ENCODE measurements at places on chromosomes 1 and 21. TPM values are rescaled to one million over a fixed set of nuclear protein-coding genes. Genes with fewer than 3 reads are reported as not detected.

The LRRC53 gene
- 0.06 TPM for total RNA-seq

The MYBPH gene
- total RNA-seq, result not detected

The OR14C36 gene
- not detected for total RNA-seq

The RIPK4 gene
- total RNA-seq, result 0.10 TPM

The TP73 gene
- not detected for total RNA-seq

The EDN2 gene
- 0.37 TPM for total RNA-seq

The AUNIP gene
- total RNA-seq, result 1.5 TPM

The TDRD5 gene
- total RNA-seq, result not detected

- peak; percentile 46 for DNase-seq
Measured at GRCh38 chr1:93433407-93433961, 14.4 kb upstream of the FNBP1L start.

DNA sequence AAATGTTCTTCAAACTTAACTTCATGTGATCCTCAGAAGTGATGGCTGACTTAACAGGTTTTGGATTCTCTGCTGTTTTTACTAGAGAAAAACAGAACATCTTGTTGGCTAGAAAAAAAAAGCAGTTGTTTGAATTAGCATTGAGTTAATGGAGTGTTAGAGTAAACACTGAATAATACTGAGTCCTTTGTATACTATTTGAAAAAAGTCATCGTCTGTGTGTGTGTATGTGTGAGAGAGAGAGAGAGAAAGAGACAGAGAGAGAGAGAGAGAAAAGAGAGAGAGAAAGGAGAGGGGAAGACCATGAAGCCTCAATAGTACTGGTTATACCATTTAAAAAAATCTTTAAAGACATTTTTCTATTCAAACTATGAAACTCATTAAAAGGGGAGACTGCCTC lies 10.4 kb downstream of the ZNF697 start:
- no peak for DNase-seq

DNA sequence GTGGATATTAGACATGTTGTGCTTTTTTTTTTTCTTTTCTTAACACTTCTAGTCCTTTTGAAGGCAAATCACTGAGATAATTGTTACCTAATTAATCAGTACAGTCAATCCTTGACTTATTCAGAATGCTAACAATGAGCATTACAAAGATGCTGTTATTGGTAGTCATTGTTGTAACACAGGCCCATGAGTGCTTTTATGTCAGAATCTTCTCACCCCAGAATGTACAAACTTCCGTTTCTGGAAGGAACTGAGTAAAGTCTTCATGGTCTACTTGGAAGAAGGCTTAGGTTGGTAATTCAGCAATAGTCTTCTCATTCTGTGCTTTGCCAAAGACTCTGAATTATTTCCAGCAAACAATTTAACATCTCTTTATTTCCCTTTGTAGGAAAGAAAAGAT lies 3.1 kb downstream of the KCNK1 start:
- DNase-seq, result no peak

GRCh38 chr1:167342846-167343245 lies 122.2 kb downstream of the POU2F1 start:
- no peak for DNase-seq

DNA sequence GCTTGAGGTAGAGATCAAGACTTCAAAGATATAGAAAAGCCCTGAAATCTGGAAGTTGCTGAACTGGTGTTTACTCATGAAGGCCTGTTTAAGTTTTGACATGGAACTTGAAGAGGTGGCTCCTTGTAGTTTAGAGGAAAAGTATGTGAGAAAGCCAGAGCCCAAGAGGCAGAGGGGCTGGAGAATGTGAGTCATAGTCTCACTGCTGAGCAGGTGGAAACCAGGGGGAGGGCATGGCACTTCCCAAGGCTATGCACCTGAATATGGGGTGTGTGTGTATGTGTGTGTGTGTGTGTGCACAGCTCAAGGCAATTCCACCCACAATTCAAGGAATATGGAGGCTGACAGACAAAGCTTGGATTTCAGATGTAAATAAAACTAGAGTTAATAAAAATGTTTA lies 46.8 kb upstream of the C1orf198 start:
- DNase-seq, result no peak

- DNase-seq, result no peak
Measured at GRCh38 chr1:157704878-157705277, 4.3 kb upstream of the FCRL3 start.

- no peak for DNase-seq
Measured at GRCh38 chr21:38315122-38315521, 58.3 kb downstream of the KCNJ15 start.

- peak; percentile 27 for DNase-seq
Measured at GRCh38 chr1:202235856-202236837, 42.5 kb downstream of the LGR6 start.

DNA sequence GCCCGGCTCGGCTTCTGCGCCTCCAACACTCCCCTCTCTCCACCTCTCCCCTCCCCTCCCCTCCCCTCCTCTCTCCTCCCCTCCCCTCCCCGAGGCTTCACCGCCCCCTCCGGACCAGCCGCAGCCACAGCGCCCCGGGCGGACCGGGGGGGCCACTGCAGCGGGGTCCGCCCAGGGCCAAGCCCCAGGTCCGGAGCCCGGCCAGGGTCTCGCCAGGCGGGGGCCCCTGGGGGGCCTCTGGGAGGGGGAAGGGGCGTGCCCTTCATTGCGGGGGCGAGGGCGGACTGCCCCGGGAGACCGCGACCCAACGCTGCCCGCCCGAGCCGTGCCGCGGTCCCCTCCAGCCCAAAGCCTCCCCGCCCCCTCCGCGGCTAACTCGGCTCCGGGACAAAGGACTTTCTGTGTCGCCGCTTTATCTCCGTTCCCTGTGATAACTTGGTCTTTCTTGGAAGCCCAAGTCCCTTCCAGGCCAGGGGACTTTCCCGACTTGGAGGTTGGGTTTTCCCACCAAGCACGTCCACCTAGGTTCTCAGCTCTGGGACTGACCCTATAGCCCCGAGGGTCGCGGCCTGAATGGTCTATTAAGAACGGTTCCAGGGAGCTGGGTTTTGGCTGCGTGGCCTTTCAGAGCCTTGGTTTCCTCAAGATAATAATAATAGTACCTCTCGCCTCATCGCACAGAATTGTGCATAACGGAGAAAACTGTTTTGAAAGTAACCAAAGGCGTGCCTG lies at the start of gene UBQLN4:
Gene UBQLN4, minus strand, starts transcription at position 31 of the 732 bp plus-strand sequence. CDS start 97 bp downstream, outside the sequence.
- peak; percentile 91 for DNase-seq

DNA sequence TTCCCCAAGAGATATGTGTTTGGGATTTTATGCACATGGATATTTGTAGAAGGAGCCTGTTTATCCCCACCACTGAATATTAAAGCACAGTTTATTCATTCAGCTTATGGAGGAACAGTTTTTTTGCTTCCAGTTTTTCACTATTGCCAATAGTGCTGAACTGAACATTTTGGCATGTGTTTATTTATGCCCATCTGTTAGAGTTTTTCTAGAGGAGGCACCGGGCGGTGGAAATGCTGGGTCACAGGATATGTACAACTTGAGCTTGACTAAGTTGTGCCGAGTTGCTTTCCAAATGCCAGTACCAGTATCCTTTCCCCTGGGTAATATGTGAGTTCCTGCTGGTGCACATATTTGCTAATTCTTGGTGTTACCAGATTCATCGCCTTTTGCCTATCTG lies 111.3 kb downstream of the GREM2 start:
- DNase-seq, result no peak

- no peak for DNase-seq
Measured at GRCh38 chr1:93965888-93966287, 56.7 kb upstream of the GCLM start.

GRCh38 chr1:41333146-41333784 lies 28.0 kb upstream of the FOXO6 start:
- DNase-seq, result no peak

DNA sequence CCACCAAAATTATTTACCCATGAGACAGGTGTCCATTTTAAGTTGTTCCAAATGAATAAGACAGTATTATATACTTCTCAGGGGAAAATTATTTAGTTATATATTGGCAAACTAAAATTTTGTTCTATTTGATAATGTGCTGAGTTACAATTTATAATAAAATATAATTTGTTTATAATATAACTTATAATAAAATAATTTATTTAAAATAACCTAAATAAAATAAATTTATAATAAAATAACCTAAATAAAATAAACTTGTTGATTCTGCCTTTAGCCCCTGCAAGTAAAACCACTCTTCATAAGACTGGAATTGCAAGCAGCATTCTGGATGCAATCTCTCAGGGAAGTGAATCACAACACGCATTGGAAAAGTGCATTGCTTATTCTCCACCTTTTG lies 69.6 kb downstream of the RAVER2 start:
- no peak for DNase-seq

DNA sequence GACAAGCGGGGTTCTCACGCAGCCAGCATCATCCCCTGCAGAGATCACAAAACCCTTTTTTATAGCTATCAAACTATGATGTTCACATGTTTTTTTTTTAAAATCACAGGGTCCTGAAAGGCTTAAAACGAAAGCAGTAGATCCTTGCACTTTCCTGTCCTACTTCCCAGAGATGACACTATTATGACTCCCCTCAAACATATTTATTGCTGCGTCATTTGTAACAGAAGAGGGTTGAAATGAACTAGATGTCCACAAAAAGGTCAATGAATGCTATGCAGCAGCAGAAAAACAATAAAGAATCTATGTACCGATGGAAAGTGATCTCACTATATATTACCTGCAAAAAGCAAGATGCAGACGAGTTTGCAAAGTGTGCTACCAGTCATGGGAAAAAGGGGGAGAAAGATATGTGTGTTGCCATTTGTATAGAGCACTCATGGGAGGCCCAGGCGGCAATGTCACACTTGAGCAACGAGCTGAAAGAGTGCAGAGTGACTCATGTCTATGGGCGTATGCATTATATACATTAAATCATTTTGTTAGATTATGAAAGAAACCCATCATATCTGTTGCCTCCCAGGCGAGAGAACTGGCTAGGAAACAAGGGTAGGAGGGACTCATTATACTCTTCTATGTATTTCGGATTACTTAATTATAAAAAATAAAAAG lies 68.9 kb upstream of the PARP1 start:
- DNase-seq, result no peak

DNA sequence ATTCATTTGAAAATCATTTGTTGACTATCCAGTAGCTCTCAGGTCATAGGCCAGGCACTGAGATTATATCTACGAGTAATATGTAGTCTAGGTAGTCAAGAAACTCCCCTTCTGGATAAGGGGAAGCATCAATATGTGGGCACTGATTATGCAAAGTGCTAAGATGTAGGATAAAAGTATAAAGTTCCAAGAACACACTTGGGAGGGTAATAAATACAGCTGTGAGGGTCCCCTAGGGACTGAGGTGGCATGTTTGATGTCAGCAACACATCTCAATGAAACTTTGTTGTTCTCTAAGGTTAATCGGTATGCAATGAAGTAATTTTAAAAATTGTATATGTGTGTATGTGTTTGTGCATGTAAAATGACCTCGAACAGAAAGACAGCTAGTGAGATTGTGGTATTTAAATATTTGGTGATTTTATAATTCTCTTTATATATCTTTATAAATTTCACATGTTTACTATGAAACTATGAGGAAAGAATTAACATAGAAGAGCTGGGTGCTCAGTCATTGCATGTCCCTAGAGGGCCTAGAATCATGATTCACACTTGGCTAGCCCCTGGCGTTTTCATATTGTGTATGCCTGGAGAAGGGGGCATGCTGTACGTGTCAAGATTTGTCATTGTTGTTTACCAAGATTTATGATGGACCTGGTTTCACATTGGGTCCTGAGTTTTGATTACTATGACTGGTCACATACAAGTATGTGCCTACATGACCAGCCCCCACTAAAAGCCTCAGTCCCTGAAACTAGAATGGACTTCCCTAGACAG lies 140.1 kb upstream of the DUSP10 start:
- no peak for DNase-seq

DNA sequence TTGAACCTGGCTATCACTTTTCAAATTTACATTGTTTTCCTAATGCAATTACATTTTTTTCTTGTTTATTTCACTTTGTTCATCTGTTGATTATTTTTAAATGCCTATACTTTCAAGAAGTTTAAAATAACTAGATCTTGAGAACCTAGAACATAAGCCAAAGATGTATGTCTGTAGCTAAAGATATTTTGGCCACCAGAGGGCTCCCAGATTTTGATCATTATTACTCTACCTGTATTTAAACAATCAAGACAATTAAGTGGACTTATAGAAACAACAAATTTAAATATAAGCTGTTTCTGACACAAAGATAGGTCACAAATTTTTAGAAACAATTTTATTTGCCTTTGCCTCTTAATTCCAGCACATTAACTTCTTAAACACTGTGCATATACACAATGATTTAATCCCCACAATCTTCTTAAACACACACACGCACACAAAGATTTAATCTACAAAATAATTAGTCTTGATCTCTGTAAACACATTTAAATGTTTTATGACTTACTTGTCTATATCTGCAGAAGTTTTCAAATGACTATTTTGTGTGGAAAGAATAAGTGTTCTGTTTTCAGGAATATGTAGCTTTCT lies 380.0 kb downstream of the DSCAM start:
- DNase-seq, result no peak

DNA sequence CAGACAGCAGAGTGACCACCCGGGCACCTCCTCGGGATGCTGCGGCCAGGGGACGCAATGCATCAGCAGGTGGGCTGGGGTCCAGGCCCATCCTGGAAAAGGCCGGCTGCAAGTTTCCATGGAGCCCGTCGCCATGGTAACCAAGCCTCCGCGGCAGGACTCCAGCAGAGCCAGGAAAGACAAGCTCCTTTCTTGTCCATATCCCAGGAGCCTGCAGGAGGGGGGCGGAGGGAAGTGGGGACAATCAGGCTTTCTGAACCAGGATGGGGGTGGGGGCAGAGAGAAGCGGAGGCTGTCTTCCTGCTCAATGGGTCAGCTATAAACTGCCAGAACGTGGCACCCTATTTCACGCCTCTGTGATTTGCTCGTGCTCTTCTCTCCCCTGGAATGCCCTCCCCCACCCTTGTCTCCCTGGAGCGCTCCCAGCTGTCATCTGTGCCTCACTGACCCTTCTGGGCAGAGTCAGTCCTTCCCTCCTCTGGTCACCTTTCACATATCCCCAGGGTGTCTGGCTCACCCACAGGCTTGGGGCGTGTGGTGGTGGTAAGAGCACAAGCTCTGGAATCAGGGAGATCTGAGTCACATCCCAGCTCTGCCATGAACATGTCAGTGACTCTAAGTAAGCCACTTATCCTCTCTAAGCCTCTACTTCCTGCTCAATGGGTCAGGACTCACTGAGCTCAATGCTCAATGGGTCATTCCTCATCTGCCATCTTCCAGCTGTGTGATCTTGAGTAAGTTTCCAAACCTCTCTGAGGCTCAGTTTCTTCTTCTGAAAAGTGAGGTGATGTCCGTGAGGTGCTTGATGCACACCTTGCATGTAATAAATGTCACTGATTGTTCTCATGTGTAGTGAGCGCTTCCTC lies 58.9 kb upstream of the LAPTM5 start:
- DNase-seq, result peak; percentile 77

GRCh38 chr1:227945891-227946623 lies 1.7 kb downstream of the WNT9A start:
- peak; percentile 60 for DNase-seq

- no peak for DNase-seq
Measured at GRCh38 chr1:109730666-109731065, 10.2 kb downstream of the GSTM3 start.

DNA sequence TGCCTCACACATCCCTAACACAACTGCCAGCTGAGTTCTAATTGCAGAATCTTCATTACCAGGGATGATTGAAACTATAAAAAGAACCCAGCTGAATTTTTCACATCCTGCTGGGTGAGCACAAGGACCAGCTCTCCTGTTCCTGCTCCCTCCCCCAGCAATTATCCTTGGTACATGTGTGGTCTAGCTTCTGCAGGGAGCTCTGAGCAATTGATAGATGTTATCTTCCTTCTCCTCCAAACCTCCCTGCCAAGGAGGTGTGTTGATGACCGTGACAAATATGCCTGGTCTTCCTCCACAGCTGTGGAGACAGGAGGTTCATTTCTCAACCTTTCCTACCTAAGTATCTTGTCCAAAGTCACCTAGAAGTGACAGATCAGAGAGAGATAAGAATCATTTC lies 65.3 kb upstream of the MAN1A2 start:
- no peak for DNase-seq
